ENCODE measurements at places on chromosomes 11 and 22.

DNA sequence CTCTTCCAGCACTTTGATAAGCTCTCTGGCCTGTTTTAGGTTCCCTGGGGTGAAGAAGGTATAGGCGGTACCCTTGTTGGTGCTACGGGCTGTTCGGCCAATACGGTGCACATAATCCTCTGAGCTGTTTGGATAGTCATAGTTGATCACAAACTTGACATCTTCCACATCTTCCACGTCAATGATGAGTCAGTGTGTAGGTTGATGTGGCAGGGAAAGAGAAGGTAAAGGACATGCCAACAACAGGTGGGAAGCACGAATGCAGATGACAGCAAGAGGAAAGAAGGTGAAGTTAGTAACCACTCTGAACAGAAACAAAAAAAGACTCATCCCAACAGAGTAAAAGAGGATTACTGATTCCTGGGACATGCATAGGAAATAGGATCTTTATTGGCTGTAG is 18.2 kb downstream of the DDX17 start:
- DNase-seq: no peak

DNA sequence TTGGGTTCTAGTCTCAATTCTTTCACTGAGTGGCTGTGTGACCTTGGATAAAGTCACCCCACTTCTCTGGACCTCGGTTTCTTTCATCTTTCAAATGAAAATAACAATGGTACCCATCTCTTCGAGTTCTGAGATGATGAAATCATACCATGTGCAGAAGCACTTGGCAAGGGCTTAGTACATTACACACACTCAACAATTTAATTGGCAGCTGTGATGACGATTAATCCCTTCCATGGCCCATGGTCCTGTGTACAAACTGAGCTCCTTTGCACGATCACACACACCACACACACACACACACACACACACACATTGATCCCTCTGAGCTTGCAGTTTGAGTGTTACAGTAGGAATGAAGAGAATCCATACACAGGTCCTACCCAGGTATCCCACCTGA is 103.4 kb upstream of the ASPHD2 start:
- no peak for DNase-seq

- DNase-seq: no peak
These were observed 9.1 kb upstream of the CCDC81 start for GRCh38 chr11:86365546-86365945.

- DNase-seq: no peak
These were observed at the start of gene CST6 for GRCh38 chr11:66011785-66012303. TSS of gene CST6 (plus strand) at chr11:66012008. CDS start at chr11:66012045, 37 bp downstream.

- no peak for DNase-seq
These were observed 86.0 kb upstream of the IZUMO1R start for GRCh38 chr11:94218372-94218771.

Measured in ACHN (cell line).